ENCODE measurements at places on chromosomes 3 and 15. TPM values are rescaled to one million over a fixed set of nuclear protein-coding genes. Genes with fewer than 3 reads are reported as not detected.

SLC9C1 gene
- not detected for total RNA-seq

BRK1 gene
- total RNA-seq, result 59.4 TPM

TGM5 gene
- total RNA-seq, result not detected

DNA sequence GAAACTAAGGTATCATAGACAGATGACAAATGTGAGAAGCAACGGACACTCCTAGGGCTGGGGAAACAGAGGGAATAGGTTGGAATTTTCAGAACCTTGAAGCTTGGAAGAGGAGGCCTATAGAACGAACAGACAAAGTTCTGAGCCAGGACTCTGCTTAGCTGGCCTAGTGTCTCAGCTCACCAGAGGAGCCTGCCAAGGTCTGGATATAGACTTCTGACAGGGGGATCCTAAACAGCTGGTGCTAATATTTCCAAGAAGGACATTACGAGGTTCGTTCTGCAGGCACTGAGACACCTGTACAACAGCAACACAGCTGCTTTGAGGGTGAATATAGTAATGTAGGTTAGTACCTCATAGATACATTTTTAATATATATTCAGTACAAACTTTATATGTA is 266.3 kb downstream of the CHL1 start:
- no peak for DNase-seq

DNA sequence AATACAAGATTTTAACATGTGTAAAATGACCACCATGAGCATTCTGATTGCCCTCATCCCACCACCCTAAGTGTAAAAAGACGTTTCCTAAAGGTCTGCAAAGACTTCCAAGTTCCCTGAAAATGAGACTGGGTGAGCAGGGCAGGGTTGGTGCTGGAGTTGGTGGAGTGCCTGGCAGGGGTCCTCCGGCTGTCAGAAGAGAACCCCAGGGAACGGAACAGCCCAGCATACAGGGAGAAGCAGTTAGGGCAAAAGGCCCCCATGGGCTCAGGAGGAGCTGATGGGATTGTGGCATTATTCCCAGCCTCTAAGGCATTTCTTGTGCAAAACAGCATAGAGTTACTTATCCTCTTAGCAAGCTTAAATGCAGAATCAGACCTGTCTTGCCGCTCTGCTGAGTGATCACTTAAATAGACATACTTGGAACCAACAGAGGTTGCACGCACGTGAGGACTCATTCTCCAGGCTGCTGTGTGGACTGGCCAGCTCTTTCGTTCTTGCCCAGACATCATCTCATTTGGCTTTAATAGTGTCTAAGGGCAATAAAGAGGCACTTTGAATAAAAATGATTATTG is 36.0 kb downstream of the XYLB start:
- DNase-seq, result no peak

All from activated naive CD4-positive, alpha-beta T cell treated with anti-CD3 and anti-CD28 coated beads, Interleukin-2, amount 50 U/mL, for 72 hours (primary cell).